ENCODE measurements at places on chromosomes 16 and 17.

DNA sequence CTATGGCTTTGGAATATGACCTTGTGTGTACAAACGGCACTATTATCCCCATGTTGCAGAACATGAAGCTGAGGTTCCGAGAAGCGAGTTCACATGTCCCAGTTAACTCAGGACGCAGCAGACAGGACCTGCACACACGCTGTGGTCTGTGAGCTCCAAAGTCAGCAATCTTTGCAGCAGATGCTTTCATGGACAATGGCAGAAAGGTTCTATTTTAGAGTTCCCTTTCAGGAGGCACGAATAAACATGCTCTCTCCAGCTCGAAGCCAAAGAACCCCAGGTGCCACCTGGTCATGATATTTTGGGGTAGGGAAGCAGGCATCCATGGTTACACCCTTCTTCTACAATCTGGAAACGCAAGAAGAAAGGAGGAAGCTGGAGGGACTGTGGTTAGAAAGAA, 412.0 kb downstream of the TMEM114 start:
- no peak for DNase-seq

DNA sequence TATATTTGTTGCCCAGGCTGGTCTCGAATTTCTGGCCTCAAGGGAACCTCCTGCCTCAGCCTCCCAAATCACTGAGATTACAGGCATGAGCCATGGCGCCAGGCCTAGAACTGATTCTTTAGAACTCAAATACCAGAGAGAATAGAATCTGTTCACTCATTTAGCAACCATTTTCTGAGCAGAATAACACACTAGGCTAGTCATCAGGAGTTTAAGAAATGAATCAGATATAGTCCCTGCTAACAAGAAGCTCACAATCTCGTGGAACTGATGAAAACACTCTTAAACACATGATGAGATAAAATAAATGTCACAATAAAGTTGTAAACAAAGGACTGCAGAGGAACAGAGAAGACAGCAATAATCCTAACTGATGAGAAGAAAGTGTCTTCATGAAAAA, 55.8 kb upstream of the ADCY9 start:
- no peak for DNase-seq

GRCh38 chr17:69325518-69326376, 1.2 kb downstream of the ABCA5 start:
- no peak for DNase-seq

- peak; percentile 73 for DNase-seq
Observed at GRCh38 chr17:21252796-21253645, at the start of gene NATD1. Gene NATD1, minus strand, starts transcription at chr17:21253410. Its CDS starts 146 bp downstream, at chr17:21253264.

DNA sequence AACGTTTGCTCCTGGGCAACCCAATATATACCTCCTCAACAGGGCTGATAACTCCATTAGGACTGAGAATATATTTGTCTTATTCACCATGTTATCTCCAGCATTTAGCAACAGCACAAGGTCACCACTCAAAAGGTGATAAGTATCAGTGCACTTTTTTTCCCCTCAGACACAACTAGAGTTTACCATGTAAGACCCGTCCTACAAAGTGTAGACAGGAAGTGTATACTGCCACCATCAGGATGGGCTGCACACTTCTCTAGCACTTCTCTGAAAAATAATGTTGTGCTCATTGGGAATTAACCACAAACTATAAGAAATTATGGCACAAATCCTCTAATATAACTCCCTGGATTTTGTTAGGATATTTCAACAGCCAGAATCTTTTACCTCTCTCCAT, 5.7 kb upstream of the VAT1L start:
- DNase-seq: no peak

DNA sequence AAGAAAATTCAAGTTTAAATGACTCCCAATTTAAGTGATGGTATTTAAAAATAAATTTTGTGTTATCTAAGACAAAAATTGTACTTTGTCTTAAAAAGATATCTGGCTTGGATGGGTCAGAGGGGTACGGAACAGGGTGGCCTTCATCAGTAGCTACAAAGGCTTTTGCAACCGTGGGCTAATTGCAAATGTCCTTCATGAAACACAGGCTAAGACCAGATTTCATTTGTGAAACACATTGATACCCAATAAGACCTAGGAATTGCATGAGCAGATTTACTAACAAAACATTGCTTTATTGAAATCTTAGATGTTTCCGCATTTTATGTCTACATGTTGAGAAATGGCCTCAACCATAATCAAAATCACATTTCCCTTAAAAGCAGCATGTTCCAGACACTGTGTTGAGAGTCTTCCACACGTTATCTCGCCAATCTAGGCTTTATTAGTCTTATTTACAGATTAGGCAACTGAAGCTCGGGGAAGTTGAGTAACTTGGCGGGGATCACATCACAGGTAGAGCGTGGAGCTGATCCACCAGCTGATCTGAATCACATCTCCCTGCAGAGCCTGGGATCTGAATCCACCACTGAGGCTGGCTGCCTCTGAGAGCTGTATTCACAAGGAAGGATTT, 21.8 kb downstream of the FBXO39 start:
- no peak for DNase-seq

DNA sequence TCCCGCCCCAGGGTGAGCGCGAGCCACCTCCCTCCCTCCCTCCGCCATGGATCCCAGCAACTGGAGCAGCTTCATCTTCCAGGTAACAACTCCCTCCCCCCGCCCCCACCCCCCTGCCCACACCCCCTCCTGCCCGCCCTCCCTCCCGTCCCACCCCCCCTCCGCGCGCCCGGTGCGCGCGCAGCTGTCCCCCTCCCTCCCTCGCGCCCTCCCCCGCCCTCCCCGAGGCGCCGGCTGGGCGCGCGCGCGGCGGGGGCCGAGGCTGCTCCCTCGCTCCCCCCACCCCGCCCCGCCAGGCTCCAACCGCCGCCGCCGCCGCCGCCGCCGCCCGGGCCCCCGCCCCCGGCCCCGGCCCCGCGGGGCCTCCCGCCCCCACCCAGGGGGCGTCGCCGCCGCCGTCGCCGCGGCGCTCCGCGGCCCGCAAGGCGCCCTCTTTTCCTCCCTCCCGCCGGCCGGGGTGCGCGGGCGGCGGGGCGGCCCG, at the start of gene MAZ:
MAZ (plus strand) TSS at position 431 of the 481 bp plus-strand sequence. CDS start 173 bp downstream, outside the sequence.
- no peak for DNase-seq

- DNase-seq: peak; percentile 44
Observed at GRCh38 chr16:8660841-8661301, 13.5 kb upstream of the ABAT start.

DNA sequence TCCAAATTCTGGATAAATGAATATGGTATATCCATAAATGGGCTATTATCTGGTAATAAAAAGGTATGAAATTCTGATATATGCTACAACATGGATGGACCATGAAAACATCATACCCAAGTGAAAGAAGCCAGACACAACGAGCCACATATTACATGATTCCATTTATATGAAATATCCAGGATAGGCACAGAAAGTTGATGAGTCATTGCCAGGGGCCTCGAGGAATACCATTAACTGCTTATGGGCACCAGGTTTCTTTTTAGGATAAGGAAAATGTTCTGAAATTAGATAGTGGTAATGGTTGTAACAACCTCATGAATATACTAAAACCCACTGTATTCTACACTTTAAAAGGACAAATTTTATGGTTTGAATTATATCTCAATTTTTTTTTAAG, 123.2 kb downstream of the PITPNC1 start:
- DNase-seq: no peak

GRCh38 chr16:60655514-60656153, 1380.6 kb downstream of the CDH8 start:
- DNase-seq: no peak

- no peak for DNase-seq
Observed at GRCh38 chr17:43966276-43966675, 12.5 kb upstream of the PYY start.

- no peak for DNase-seq
Observed at GRCh38 chr16:50808929-50809538, 67.1 kb downstream of the CYLD start.

GRCh38 chr16:58582971-58583765, 46.5 kb downstream of the CNOT1 start:
- no peak for DNase-seq

DNA sequence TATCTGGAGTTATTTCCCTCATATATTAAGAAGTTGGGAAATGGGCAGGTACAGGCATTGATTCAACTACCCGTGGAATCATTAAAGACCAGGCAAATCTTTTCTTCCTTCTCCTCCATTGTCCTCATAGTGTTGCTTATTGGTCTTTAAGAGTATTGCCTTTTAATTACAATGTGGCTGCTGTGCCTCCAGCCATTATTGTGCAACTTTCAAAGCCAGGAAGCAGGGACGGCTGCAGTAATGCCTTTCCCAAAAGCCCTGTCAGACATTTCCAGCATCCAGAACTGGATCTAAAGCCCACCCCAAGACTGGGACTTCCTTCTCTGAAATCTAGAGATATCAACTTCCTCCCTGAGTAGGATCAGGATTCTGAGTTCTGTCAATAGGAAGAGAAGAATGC, 42.3 kb upstream of the MED9 start:
- DNase-seq: no peak

DNA sequence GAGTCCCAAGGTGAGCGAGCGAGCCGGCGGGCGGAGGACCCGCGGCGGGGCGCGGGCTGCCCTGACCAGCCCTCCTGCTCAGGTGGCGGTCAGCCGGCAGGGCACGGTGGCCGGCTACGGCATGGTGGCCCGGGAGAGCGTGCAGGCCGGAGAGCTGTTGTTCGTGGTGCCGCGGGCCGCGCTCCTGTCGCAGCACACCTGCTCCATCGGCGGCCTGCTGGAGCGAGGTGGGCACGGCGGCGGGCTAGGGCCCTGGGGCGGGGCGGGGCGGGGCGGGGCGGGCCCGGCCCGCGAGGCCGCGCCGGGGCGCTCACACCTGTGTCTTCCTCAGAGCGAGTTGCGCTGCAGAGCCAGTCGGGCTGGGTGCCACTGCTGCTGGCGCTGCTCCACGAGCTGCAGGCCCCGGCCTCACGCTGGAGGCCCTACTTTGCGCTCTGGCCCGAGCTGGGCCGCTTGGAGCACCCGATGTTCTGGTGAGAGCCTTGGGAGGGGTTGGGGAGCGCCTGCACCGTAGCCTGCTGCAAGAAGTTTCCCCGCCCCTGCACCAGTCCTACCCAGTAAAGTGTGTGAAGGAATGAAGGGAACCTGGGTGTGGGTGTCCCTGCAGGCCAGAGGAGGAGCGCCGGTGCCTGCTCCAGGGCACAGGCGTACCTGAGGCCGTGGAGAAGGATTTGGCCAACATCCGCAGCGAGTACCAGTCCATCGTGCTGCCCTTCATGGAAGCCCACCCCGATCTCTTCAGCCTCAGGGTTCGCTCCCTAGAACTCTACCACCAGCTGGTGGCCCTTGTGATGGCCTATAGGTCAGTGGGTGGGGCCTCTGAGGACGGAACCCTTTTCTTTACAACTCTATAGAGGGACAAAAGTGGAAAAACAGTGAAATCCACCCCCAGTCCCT, 802 bp downstream of the SETD6 start:
- DNase-seq: peak; percentile 25

DNA sequence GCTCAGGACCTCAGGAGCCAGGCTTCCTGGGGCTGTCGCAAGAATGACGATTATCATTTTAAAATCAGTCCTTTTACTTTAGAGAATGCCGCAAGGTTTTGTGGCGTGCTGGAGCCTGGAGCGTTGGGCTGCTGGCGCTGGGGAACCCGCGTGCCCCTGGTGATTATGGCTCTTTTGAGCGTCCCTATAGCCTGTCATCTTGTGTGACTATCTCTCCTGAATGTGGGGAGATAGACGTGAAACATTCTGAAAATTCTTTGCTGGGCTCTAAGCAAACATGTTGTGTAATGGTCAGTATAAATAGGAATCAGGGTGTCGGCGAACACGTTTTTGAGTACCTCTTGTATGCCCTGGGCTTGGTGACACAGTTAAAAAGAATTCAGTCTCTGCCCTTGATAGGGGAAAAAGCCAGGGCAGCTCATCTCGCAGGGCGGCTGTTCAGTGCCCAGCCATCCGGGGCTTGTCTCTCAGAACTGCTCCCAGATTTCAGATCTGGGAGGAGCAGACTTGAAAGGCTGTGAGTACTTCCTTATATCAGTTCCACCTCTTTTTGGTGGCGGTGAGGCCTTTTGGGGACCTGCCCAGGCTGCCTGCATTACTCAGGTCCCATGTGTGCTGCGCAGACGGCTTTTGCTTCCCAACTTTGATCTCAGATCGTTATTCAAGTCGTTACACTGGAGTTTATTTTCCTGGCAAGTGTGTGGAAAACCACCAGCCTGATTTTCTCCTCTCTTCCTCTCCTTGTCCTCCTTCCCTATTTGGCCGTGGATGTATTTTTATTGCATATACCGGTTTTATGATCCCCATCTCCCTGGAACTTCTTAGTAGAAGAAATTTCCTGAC, 973 bp downstream of the SLC7A6 start:
- DNase-seq: peak; percentile 58

- DNase-seq: no peak
Observed at GRCh38 chr16:88318521-88318920, 64.2 kb upstream of the ZNF469 start.

DNA sequence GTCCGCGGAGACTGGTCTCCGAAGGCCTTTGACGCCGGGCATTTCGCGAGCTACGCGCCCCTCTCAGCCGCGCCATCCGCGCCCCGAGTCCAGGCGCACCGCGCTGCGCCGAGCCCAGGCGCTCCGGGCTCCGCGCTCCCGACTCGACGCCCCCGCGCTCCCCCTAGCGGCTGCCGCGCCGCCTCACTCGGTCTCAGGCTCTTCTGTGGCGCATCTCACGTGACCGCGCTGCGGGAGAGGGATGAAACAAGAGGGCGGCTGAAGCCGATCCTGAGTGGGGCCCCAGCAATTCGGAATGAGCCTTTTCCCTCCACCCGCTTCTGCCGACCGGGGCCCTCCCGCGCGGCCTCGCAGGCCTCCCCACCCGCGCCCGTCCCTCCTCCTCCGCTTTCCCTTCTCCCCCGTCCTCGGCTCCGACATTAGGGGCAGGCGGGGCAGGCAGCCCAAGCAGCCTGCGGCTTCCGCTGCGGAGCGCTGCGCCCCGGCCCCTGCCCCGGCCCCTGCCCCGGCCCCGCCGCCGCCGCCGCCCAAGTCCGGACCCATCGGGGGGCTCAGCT, 42.5 kb upstream of the AMZ2 start:
- peak; percentile 90 for DNase-seq

- DNase-seq: no peak
Observed at GRCh38 chr17:73168667-73169066, 3.9 kb downstream of the SSTR2 start.

DNA sequence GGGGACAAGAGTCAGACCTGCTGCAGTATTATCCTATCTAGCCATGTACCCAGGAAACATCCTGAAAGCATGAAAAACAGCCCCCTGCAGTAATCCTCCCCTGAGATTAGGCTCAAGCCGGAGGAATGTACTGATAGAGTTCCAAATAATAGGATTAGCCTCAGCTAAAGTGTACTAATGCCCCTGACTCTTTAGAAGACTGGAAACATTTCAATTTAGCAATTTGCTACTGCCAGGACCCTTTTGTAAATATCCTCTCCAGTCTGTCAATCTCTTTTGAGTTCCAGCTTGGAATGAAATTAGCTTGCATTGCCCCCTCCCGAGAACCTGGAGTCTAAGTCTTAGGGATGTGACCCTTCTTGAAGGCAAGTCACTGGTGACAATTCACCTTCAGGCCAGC, 110.8 kb upstream of the DNAH9 start:
- no peak for DNase-seq

- DNase-seq: no peak
Observed at GRCh38 chr17:6471531-6472465, 27.5 kb downstream of the PIMREG start.
